HFFc6 (cell line): ENCODE measurements at places on chromosomes 12 and 14. TPM values are rescaled to one million over a fixed set of nuclear protein-coding genes. Genes with fewer than 3 reads are reported as not detected.

Gene A2M
- total RNA-seq, result 0.33 to 1.1 TPM (median 0.34 TPM) in 3 replicates

Gene PRICKLE1
- total RNA-seq, result 3.3 to 9.0 TPM (median 3.3 TPM) in 3 replicates

Gene STAC3
- 0.11 to 0.89 TPM (median 0.48 TPM) in 3 replicates for total RNA-seq

Gene SOAT2
- 0.13 and 0.34 TPM in 2 replicates for total RNA-seq

Gene SVOP
- not detected in 2 replicates for total RNA-seq

Gene PROX2
- total RNA-seq, result not detected in 3 replicates

Gene SRRM4
- not detected in 3 replicates for total RNA-seq

Gene NYNRIN
- 3.9 to 6.1 TPM (median 4.3 TPM) in 3 replicates for total RNA-seq

Gene TSPAN19
- not detected in 3 replicates for total RNA-seq

Gene KRT72
- not detected in 3 replicates for total RNA-seq

Gene HECTD4
- 16.3 to 21.4 TPM (median 18.7 TPM) in 3 replicates for total RNA-seq

Gene CCDC198
- not detected in 3 replicates for total RNA-seq

Gene SIX6
- not detected in 3 replicates for total RNA-seq

Gene LMNTD1
- total RNA-seq, result 0.38 to 0.94 TPM (median 0.81 TPM) in 3 replicates

Gene NIN
- total RNA-seq, result 41.1 to 62.0 TPM (median 44.9 TPM) in 3 replicates

Gene RTN1
- total RNA-seq, result 0.07 TPM in 1 of 3 replicates, not detected in the others

Gene MIP
- not detected in 3 replicates for total RNA-seq

Gene PLXNC1
- total RNA-seq, result 0.40 and 0.50 TPM in 2 replicates

Gene GNB3
- 4.6 to 7.0 TPM (median 6.0 TPM) in 3 replicates for total RNA-seq

Gene CAPS2
- total RNA-seq, result 2.1 to 2.8 TPM (median 2.4 TPM) in 3 replicates

Gene UBC
- total RNA-seq, result 1,084 to 1,120 TPM (median 1,087 TPM) in 3 replicates

Gene C12orf50
- not detected in 3 replicates for total RNA-seq

Gene SCNN1A
- not detected in 3 replicates for total RNA-seq

Gene CELA1
- total RNA-seq, result not detected in 3 replicates

Gene TBX3
- 108 to 128 TPM (median 108 TPM) in 3 replicates for total RNA-seq

Gene STRN3
- 35.3 to 40.5 TPM (median 38.8 TPM) in 3 replicates for total RNA-seq

Gene SRGAP1
- total RNA-seq, result 33.4 and 40.2 TPM in 2 replicates

Gene RFX4
- not detected in 3 replicates for total RNA-seq

Gene PLEKHG7
- not detected in 3 replicates for total RNA-seq

Gene PTPN6
- total RNA-seq, result 0.36 to 0.41 TPM in 2 of 3 replicates, not detected in the other

Gene SLC2A14
- total RNA-seq, result 0.07 to 0.09 TPM in 2 of 3 replicates, not detected in the other
